NCI-H748 treated with DMSO at 0.1 percent for 48 hours (cell line): ENCODE measurements at places on chromosomes 5 and 9.

DNA sequence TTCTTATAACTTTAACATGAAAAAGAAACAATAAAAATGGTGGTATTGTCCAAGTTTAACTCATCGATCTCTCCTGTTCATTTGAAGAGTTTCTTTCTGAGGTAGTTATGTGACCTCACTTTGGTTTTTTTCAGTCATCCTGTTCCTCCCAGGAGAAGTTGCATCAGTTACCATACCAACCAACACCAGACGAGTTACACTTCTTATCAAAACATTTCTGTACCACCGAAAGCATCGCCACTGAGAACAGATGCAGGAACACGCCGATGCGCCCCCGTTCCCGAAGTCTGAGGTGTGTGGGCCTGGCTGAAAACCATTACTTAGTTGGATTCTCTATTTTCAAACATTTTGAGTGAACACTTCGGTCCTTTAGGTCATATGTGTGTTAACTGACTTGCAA is 96.3 kb downstream of the CD180 start:
- no peak for DNase-seq

DNA sequence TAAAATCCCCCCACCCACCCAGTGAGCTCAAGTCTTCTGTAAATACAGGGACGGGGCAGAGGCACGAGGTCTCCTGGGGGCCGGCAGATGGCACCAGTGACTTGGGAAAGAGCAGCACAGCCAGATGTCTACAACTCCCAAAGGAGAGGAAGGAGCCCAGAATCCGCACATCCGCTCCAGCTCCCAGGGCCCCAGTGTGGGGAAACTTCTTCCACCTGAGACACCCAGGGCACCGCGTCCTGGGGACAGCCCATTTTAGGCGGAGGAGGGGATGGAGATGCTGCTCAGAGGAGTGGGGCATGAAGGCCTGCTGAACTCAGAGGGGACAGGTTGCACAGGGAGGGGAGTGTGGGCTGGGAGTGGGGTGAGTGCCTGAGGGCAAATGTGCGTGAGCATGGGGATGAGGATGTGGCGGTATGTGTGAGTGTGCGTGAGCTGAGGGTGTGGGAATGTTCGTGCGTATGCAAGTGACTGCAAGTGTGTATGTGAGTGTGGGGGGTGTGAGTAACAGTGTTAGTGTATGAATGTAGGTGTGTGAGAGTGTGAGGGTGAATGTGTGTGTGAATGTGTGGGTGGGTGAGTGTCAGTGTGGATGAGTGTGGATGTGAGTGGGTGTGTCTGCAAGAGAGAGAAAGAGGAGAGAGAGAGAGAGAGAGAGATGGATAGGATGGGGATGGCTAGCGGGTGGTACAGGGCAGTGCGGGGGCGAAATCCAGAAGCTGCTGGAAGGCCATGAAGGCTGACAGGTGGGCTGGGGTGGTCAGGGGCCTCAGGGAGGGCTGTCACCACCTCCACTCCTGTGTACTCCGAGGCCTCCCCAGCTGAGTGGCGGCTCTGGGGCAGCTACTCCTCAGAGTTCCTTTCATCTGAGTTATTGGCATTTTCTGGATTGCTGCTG is 63.5 kb downstream of the DUSP1 start:
- peak; percentile 35 for DNase-seq

DNA sequence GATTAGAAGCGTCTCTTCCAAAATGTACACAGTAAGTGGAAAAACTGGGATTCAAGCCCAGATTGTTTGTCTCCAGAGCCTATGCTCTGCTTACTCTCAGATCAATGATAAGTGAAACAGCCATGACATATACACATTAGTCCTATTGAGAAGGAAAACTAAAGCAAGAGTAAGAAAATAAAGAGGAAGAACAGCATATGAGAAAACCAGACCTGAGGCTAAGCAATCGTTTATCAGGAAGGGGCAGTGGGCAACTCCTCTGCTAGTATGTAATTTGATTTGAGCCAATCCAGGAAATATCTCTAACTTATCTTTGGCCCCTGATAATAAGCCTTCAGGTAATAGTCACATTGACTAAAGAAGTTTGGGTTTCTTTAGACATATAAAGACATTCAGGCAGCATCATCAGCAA is 789.9 kb upstream of the C9orf72 start:
- no peak for DNase-seq

GRCh38 chr5:122126756-122127321 is 2.5 kb upstream of the ZNF474 start:
- DNase-seq, result no peak

DNA sequence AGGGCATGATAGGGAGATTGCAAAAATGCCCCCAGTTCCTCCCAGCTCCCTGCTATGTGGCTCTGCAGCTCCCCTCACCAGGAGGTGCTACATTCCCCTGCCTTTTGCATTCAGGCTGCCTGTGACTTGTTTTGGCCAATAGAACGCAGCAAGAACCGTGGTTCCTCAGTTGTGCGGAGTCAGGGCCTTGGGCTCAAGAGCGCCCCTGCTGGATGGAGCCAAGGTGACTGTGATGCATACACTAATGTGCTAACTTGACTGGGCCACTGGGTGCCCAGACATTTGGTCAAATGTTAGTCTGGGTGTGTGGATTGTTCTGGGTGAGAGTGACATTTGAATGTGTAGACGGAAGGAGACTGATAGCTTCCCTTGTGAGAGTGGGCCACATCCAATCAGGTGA is 123.3 kb upstream of the MVB12B start:
- DNase-seq, result no peak

GRCh38 chr5:137113939-137114338 is 385.2 kb downstream of the SPOCK1 start:
- no peak for DNase-seq

DNA sequence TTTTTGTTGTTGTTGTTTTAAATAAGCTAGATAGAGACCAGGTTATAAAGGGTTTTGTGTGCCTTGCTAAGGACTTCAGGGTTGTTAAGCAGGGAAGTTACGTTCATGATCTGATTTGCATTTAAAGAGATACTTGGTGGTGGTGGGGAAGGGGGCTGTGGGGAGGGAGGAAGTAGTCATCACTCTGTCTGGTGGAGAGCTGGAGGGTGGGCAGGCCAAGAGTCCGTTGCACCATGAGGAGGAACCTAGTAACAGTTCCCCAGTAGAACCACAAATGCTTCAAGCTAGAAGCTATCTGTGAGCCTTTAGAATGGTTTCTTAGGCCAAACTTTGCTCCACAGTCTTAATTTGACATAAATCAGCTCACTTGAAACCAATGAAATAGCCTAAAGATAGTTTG is 18.7 kb upstream of the ROPN1L start:
- DNase-seq, result no peak

GRCh38 chr5:53381-54174 is 38.4 kb upstream of the PLEKHG4B start:
- peak; percentile 97 for DNase-seq
